Myometrial cell (primary cell): ENCODE measurements at places on chromosomes 3 and 15. TPM values are rescaled to one million over a fixed set of nuclear protein-coding genes. Genes with fewer than 3 reads are reported as not detected.

Gene TRIM42
- total RNA-seq: not detected in 2 replicates

Gene MYZAP
- total RNA-seq: 4.3 and 6.7 TPM in 2 replicates

Gene CPN2
- total RNA-seq: not detected in 2 replicates

Gene CCR1
- total RNA-seq: under 0.01 and 0.29 TPM in 2 replicates

Gene FHIT
- total RNA-seq: not detected in 2 replicates

Gene WDR6
- total RNA-seq: 65.4 and 78.0 TPM in 2 replicates

Gene DGKG
- under 0.01 and 1.1 TPM in 2 replicates for total RNA-seq

Gene BFSP2
- total RNA-seq: not detected in 2 replicates

Gene FBXL22
- 0.18 and 0.58 TPM in 2 replicates for total RNA-seq

Gene CEP152
- total RNA-seq: 1.7 and 5.0 TPM in 2 replicates

Gene SIDT1
- total RNA-seq: 0.35 TPM in 1 of 2 replicates, not detected in the other

Gene GRAMD1C
- 2.0 and 3.9 TPM in 2 replicates for total RNA-seq

Gene CRBN
- total RNA-seq: 26.8 and 47.1 TPM in 2 replicates

Gene CLDN18
- total RNA-seq: not detected in 2 replicates

Gene GMNC
- not detected in 2 replicates for total RNA-seq
